ENCODE measurements at places on chromosomes 4 and X.

DNA sequence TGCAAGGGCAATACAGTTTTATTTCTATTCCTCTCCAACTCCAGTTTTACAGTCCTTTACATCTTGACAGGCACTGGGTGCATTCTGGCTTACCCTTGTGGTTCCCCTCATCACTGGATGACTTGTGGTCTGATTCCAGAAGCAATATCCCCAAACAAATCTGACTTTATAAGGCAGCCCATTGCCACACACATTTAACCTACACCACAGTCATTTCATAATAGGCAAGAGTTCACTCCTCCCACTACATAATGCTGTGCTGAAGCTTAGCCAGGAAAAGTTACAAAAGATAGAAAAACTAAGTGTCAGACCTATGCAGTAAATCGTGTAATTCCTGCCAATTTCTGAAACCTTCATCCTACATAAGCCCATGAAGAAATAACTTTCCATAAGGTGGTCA is 82.9 kb upstream of the MID1IP1 start:
- DNase-seq = no peak

GRCh38 chr4:129645461-129645860 is 549.5 kb downstream of the C4orf33 start:
- no peak for DNase-seq

DNA sequence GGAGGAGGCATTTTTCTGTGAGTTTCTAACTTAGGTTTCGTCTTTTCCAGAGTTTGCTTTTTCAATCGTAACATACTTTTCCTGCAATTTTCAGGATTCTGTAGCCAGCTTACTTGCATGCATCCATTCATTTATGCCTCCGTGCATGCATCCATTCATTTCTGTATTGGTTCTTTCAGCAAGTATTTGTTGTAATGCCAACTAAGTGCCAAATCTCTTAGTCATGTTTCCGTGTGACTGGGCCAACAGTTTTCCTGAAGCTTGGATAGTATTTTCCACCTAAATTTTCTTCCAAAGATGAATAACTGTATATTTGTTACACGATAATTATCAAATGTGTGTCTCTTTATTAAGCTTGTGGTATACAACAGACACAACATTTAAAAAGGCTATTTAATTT is 41.5 kb downstream of the CBLL2 start:
- no peak for DNase-seq

DNA sequence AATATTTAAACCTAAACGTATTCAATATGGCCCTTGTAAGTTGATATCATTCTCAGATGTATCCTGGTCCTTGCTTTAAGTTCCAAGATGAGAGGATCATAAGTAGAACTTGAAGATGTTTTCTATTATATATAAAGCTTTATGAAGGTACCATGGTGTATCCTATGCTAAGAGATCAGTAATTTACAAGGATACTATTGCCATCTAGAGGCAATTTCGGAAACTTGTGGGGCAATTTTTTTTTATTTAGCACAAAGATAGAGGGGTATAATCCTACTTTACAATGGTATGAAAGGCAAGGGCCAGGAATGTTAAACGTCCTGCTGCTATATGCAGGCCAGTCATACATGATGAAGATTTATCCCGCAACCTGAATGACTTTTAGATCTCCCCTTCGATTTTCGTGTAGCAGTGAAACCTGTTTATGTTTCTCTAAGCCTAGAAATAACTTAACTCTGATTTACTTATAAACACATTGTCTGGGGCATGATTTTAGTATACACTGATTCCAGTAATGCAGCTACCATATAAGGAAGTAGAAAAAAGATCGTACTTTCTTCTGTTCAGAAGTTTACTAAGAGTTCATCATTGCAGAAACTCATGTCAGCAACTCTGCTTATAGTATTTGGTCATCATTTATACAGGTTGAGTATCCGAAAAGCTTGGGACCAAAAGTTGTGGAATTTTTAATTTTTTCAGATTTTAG is 2.6 kb downstream of the SLC25A31 start:
- peak; percentile 21 for DNase-seq
